ENCODE measurements at places on chromosomes 5 and 9.

GRCh38 chr9:98222885-98223691 is 30.7 kb upstream of the CORO2A start:
- DNase-seq, result peak; percentile 97

- DNase-seq, result no peak
Measured at GRCh38 chr5:1936413-1936812, 53.7 kb upstream of the IRX4 start.

GRCh38 chr5:14595891-14596290 is 14.3 kb downstream of the OTULINL start:
- DNase-seq, result no peak

DNA sequence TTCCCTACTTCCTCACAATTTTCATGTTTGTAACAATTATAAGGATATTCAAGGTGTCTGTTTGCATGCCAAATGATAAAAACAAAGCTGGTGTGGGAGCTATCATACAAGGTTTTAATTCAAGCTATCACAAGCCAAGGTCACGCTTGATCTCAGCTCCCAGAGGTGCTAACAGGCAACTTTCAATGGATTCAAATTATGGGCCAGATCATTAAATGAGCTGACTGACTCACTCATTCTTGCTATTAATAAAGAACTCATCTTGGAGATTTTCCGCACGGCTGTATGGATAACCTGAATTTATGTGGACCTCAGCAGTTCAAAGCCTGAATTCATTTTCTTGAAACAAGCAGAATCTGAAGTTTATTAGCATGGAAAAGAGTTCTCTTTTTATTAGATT is 267.3 kb upstream of the CDH6 start:
- no peak for DNase-seq

DNA sequence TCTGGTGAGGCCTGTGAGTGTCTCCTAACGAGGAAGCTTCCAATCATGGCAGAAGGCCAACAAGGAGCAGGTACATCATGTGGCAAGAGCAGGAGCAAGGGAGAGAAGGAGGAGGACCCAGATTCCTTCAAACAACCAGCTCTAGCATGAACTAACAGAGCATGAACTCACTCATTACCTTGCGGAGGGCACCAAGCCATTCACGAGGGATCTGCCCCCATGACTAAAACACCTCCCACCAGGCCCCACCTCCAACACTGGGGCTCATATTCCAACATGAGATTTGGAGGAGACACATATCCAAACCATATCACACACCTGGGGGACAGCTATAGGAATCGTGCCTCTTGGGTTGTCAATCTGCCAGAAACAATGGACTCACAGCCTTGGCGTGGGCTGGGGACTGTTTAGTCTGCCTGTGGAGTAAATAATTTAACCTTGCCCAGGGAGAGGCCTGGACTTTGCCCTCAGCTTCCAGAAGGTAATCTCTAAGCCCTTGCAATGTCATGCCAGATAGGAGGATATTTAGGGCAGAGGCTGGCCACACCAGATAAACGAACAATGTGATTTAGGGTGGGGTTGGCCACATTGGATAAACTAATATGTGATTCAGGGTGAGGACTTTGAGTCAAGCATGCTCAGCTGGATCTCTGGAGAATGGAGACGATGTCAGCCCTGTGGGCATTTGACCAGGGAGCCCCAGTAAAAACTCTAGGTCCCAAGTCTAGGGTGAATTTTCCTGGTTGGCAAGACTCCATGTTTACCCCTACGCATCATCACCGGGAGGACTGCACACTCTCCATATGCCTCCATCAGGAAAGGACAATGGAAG is 13.6 kb upstream of the VDAC1 start:
- peak; percentile 27 for DNase-seq

GRCh38 chr5:35679357-35679756 is 61.7 kb downstream of the SPEF2 start:
- DNase-seq, result no peak

DNA sequence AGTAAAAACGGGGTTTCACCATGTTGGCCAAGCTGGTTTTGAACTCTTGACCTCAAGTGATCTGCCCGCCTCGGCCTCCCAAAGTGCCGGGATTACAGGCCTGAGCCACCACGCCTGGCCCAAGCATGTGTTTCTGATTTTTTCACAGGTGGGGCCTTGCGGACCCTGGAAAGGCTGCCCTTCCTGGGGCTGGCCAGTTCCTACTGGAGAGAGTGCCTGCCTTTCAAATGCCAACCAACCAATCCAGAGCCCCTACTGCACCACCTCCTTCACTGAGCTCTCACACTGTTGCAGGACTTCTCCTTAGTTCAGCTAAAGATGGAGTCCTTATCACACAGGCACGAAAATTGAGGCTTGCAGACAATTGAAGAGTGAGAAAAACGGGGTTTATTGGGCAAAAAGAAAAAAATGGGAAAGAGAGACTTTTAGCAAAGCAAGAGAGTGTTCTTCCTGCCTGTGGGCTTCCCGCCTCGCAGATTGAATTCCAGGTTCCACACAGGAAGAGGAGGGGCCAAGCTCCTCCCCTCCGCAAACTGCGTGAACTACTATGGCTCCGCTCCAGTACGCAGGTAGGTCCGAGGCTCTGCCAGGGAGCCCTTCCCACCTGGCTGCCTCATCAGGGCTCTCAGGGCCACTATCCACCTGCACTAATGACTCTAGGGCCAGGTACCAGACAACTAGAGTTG is 8.3 kb upstream of the CMBL start:
- no peak for DNase-seq

GRCh38 chr9:69463497-69464068 is 138.6 kb downstream of the ENTREP1 start:
- no peak for DNase-seq

- no peak for DNase-seq
Measured at GRCh38 chr5:159430361-159431012, 100.2 kb upstream of the IL12B start.

GRCh38 chr5:134314443-134314842 is 52.5 kb downstream of the CDKL3 start:
- DNase-seq, result no peak

DNA sequence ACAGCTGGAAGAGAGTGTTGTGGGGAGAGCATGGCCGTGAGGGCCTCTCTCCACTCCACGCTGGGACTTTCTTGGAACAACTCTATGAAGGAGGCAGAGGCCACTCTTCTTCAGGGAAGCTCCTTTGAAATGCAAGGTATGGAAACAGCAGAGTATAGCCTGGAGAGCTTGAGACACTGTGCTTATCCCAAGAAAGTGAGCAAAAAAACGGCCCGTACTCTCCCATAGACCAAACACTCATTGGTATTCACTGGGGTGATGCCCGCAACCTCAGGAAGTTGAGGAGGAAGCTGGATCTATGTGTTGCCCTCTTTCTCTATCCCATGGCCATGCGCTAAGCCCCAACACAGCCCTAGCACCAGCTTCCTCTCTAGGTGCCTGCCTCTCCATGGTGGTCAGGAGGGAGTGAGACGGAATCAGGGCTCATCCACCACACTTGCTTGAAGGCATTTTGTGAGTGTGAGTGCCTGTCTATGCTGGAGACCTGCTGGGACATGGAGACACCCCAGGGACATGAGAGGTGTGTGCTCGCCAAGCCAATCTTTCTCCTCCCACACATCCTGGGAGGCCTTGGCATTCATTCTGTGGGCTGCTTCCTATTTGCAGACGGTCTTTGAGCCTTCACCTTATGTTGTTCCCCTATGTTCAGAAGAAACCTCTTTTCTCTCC is 616.6 kb downstream of the IRX1 start:
- DNase-seq, result no peak
